ENCODE measurements at places on chromosomes 12 and 14.

- no peak for DNase-seq
Measured at GRCh38 chr14:60240139-60240856, 8.7 kb upstream of the PPM1A start.

DNA sequence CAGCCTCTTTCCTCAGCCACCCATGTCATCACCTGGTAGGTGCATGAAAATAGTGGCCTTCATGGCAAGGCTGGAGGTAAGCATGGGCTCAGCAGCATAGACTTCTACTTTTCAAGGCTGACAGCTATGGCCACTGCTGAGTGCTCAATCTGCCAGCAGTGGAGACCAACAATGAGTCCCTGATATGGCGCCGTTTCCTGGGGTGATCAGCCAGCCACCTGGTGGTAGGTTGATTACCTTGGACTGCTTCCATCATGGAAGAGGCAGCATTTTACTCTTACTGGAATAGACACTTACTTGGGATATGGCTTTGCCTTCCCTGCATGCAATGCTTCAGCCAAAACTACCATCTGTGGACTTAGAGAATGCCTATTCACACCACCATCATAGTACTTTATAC is 39.5 kb upstream of the USP44 start:
- no peak for DNase-seq

DNA sequence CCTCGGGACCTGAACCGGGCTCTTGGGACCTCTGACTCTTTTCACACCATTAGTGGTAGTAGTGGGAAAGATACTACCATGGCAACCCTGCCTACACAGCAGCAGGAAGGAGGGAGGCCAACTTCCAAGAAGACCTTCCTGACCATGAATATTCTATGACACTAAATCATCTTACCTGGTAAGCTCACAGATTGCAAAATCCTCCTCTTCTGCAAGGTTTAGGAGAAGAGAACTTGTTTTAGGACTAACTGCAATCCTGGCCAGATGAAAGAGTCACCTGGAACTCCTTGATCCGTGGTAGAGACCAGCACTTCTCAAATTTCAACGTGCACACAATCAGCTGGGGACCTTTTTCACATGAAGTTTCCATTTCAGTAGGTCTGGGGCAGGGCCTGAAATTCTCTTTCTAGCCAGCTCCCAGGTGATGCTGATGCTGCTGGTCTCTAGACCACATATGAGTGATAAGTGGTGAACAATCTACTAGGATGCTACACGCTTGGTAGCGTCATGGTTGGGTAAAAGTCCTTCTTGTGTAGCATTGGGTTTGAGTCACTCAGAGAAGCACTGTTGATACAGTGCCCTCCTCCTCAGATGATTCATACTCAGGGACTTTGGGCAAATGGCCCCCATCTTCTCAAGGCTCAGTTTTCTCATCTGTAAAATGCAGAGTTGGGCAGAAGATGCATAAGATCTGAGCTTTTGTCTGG is 35.6 kb upstream of the FICD start:
- DNase-seq: no peak

- no peak for DNase-seq
Measured at GRCh38 chr12:120726510-120726793, 826 bp downstream of the ACADS start.

DNA sequence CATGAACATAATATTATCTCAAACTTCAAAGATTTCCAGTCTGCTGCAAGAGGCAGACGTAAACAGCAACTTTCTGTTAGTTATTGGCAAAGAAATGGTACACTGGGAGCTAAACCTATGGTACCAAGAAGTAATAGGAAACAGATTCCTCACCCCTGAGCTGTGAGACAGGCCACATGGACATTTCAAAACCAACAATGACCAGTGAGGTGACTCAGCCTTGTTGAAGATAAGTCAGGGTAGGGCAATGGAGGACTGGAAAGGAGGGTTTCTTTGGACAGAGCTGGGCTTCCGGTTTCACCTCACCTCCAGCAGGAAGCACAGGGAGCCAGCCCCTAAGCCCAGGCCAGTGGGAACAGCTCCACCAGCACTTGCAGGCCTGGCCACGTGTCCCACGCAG is 1320.5 kb downstream of the AACS start:
- DNase-seq: no peak

GRCh38 chr14:85175556-85175955 is 354.4 kb upstream of the FLRT2 start:
- no peak for DNase-seq

- no peak for DNase-seq
Measured at GRCh38 chr12:113889076-113889475, 77.0 kb downstream of the RBM19 start.

GRCh38 chr12:69161829-69162228 is 77.5 kb upstream of the CPSF6 start:
- DNase-seq: no peak

DNA sequence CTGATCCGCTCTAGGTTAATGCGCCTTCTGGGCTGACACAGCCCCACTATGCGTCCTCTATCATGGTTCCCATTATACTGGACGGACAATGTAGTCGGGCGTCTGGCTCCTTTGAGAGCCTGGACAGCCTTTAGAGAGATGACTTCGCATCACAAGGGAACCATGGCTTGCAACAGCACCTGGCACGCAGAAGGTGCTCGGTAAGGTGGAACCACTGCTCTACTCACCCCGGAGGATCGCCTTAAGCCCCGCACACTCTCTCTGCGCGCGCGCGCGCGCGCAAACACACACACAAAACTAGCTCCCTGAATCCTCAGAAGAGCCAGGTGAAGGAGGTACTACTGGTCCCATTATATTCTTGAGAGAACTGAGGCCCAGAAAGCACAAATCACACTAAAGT is 7.1 kb downstream of the MAP3K12 start:
- DNase-seq: no peak

- no peak for DNase-seq
Measured at GRCh38 chr12:49105504-49106084, 5.1 kb downstream of the LMBR1L start.
